ENCODE measurements at places on chromosomes 6 and 20.

GRCh38 chr20:39893003-39893685 lies 795.9 kb downstream of the MAFB start:
- no peak for DNase-seq

GRCh38 chr6:126385536-126385935 lies 45.6 kb downstream of the CENPW start:
- no peak for DNase-seq

DNA sequence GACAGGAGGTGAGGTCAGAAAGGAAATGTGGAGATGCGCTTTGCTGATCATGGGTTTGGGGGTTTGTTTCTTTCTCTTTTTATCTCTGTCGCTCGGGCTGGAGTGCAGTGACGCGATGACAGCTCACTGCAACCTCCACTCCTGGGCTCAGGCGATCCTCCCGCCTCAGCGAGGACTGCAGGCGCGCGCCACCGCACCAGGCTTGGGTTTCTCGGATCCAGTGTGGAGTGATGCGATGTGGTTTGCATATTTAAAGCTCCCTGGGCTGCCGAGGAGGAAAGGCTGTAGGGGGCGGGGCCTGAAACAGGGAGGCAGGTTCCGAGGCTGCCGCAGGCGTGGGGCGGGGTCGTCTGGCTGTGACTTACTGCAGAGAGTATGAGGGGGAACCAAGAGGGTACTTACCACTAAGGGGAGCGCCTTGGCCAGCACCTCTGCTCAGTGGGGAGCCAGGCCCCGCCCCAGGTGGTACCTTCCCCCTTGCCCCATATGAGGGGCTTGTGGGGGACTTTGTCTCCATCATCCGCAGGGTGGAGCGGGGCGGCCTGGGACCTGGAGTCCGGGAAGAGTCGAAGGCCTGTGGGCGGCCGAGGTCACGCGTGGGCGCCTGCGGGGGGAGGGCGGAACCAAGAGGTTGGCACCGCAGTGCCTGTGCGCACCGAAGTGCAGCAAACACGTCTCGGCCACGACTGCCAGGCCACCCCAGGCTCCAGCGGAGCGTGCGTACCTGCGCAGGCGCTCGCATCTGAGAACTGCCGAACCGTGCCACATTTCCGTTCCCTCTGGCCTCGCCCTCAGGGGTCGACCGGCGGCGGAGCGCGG lies 12.7 kb upstream of the BAK1 start:
- peak; percentile 60 for DNase-seq

GRCh38 chr6:20583444-20583800 lies 49.2 kb downstream of the CDKAL1 start:
- no peak for DNase-seq

DNA sequence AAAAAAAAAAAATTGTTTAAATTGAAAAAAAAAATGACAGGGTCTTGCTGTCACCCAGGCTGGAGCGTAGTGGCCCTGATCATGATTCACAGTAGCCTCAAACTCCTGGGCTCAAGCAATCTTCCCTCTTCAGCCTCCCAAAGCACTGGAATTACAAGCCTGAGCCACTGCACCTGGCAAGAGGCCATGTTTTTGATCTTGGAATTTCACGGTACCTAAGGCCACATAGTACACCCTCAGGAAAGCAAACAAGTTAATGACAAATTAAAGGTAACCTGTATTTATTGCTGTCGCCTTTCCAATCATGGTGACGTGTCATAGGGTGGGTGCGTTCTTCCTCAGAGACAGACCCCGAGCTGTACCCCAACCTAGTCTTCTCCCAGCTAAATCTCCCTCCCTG lies 79.2 kb downstream of the LINC00237 start:
- no peak for DNase-seq

DNA sequence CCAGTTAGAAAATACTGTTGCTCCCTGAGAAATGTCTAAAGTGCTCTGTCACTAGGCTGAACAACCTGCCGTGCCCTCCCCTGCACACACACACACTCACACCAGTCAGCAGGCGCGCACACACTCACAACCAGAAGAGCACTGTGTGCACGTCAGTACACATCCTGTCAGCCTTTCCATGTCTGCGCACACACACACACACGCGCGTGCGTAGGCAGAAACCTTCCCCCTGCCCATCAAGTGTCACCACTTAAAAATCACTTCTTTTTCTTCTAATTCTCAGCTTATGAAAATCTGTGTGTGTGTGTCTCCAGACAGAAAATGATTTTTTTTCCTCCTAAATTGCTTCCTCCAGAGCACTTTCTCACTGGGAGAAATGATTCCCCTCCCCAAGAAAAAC lies 100.3 kb downstream of the EDN3 start:
- no peak for DNase-seq

- no peak for DNase-seq
Measured at GRCh38 chr20:50186987-50187402, 3.6 kb upstream of the CEBPB start.

GRCh38 chr20:63737695-63737944 lies 1.2 kb downstream of the LIME1 start:
- DNase-seq: no peak

- DNase-seq: no peak
Measured at GRCh38 chr20:63014710-63015109, 7.9 kb upstream of the BHLHE23 start.

DNA sequence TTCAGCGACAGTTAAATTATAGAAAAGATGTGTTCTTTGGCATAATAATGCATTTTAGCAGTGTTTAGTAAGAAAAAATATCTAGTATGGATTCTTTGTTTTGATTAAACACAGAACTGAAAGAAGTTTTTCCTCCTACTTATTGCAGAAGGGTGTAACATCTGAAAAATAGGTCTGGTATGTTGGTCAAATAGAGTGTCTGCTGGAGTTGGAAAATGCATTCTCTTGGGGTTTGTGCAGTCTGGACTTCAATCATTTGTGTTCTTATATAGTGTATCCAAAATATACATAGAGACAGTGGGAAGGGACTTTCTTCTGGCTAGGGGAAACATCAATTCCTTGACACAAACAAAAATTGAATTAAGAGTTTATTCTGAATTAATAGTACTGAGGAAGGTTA lies 132.4 kb upstream of the MAN1A1 start:
- DNase-seq: no peak

Data from hematopoietic multipotent progenitor cell (in vitro differentiated cells).